ENCODE measurements at places on chromosomes 7 and 10. TPM values are rescaled to one million over a fixed set of nuclear protein-coding genes. Genes with fewer than 3 reads are reported as not detected.
A peak's percentile ranks its signal among the peaks of the same experiment; 100 is the strongest.

DNA sequence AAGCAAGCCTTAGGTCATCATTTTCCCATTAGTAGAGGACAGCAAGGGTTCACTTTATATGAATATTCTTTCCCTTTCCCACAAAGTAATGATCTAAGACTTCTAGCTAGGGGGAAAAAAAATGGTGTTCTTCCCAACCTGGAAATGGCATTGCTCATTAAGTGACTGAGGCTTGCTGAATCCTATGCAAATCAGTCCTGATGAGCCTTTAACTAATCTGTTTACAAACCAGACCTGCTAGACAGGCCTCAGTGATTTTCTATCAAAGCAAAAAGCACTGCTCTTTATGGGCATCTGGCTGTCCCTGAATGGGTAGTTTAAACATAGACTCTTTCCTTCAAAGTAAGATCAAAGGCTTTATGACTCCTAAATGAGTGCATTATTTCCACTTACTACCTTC, 146.3 kb downstream of the HIBADH start:
- no peak for DNase-seq

GRCh38 chr10:121048749-121049148, 197.6 kb downstream of the WDR11 start:
- DNase-seq: no peak

- DNase-seq: no peak
These were observed 275.6 kb downstream of the LHFPL3 start for GRCh38 chr7:104603957-104604356.

GRCh38 chr10:128854963-128855362, 612.1 kb upstream of the MGMT start:
- no peak for DNase-seq

GRCh38 chr10:6643962-6644361, 63.9 kb upstream of the PRKCQ start:
- no peak for DNase-seq

GCK gene
- 0.44 TPM for total RNA-seq

AQP1 gene
- 18.0 TPM for total RNA-seq

DNA sequence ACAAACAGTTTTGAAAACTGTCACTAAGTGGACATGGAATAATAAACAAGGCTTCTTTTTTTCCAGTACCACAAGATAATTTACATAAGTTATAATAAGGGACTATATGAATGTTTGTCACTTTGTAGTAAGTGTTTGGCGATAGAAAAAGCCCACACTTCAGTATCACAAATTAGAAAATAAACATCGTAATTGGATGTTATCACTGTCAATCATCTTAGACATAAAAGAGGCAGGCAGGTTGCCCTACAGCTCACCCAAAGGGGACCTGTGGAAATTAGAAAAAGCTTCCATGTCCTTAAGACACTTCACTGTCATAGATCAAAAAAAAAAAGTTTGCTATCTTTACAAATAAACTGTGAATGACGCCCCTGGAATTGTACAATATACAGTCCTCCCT, 3.6 kb upstream of the NOC3L start:
- no peak for DNase-seq

DNA sequence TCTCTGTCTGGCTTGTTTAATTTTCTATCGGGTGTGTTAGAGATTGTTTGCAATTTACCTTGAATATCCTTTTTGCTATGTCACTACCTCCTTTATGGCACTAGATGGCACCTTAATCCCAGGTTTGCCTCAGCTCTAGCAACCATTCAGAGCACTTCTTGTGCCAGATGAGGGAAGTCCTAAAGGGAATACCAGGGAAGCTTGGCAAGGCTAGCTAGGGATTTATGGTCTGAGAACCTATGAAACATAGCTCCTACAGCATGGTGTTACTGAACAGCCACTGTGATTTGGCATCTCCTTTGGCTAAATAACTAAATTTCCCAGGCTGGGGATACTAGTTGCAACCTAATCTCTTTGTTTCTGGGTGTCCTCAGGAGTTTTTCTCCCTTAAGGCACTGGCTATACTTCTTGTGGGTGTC, 69.0 kb upstream of the VOPP1 start:
- no peak for DNase-seq

DNA sequence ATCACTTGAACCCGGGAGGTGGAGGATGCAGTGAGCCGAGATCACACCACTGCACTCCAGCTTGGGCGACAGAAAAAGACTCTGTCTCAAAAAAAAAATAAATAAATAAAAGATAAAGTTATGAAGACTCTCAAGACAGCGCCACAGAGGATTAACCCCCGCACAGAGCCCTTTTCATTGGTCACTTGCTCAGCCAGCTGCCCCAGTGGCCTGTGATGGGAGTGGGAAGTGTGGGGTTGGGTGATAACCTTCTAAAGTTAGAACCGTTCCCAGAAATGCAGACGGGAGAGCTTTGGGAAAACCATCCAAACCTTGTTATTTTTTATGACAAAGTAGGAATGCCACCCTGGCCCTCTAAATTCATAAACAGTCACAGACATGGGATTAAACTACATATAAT, 57.4 kb downstream of the PARP12 start:
- DNase-seq: peak; percentile 25

ADAMTS14 gene
- total RNA-seq: 8.7 TPM

BMPR1A gene
- total RNA-seq: 74.2 TPM

AVPI1 gene
- 7.7 TPM for total RNA-seq

CLRN3 gene
- not detected for total RNA-seq

- DNase-seq: no peak
These were observed 22.2 kb upstream of the EXOC4 start for GRCh38 chr7:133230591-133231194.

DNA sequence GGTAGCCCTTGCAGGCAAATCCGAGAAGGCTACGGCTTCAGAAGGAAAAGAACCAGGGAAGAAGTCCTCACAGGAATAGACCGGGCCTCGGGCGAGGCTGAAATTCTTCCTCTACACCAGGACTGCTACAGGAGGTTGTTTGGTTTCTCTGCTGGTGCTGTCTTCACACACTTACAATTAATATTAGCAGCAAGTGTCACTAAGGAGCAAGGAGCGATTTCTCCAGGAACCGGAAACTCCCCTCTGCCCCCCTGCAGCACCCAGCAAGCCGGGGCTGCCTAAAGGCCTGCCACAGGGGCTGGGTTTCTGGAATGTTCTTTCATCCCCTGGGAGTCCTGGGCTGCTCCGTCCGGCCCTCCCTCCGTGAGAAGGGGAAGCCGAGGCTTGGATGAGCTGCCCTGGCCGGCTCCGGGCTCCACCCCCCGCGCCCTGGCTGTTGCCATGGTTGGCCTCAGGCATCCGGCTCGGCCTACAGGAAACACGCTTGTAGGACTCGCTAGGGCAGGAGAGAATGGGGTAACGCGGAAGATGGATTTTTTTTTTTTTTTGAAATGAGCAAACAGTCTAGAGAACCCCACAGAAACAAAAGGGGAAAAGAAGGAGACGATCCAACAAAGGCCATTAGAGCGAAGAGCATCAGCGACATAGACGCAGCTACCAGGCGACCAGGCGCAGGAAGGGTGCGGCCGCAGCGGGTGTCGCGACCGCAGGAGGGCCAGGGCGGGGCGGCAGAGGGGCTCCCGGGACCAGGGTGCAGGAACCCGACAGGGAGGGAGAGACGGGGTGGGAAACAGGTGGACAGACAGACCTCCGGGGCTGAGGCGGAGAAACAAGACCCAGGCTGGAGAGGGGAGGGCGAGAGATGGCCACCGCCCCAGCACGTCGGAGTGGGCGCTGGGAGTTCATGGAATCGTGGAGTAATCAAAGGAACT, 33.0 kb downstream of the EN2 start:
- DNase-seq: no peak

GRCh38 chr7:105647591-105647990, 66.3 kb upstream of the EFCAB10 start:
- no peak for DNase-seq

Measured in chondrocyte (in vitro differentiated cells).